ENCODE measurements at places on chromosomes 13 and 19.

GRCh38 chr19:411723-412355, 2.9 kb upstream of the C2CD4C start:
- no peak for DNase-seq

DNA sequence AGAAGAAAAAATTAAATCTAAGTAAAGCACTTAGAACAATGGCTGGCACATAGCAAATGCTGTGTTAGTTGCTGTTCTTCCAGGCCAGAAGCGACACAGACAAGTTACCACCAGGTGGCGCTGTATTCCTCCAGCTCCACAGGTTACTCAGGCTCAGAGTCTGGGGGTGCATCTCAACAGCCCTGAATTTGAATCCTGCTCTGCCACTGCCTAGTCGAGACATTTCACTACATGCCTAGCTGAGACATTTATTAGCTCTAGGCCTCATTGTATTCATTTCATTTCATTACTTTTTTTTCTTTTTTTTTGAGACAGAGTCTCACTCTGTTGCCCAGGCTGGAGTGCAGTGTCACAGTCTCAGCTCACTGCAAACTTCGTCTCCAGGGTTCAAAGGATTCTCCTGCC, 16.4 kb upstream of the CYP2B6 start:
- DNase-seq: peak; percentile 56

DNA sequence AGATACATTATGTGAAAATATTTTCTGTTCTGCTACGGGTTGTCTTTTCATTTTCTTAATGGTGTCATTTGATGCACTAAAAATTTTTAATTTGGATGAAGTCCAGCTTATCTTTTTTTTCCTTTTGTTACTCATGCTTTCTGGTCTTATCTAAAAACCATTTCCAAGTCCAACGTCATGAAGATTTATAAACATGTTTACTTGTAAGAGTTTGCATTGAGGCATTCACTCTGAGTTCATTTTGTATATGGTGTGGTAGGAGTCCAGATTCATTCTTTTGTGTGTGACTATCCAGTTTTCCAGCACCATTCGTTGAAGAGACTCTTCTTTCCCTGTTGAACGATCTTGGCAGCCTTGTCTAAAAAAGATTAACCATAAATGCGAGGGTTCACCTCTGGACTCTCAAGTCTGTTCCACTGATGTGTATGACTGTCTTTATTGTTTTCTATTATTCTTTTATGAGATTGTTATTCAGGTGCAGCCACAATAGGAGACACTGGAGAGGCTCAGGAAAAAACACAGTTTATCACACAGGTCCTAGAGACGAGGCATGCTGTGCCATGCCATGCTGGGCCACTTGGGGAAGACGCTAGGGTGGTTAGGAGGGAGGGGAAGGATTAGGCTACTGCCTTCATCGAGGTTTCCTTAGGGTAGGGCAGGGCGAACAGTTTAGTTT, 35.0 kb downstream of the NAA16 start:
- no peak for DNase-seq

GRCh38 chr19:48627201-48627864, 8.0 kb downstream of the SPHK2 start:
- no peak for DNase-seq

GRCh38 chr13:29454931-29455481, 140.5 kb downstream of the SLC7A1 start:
- peak; percentile 13 for DNase-seq

GRCh38 chr19:33114312-33114711, 17.6 kb upstream of the WDR88 start:
- DNase-seq: no peak

DNA sequence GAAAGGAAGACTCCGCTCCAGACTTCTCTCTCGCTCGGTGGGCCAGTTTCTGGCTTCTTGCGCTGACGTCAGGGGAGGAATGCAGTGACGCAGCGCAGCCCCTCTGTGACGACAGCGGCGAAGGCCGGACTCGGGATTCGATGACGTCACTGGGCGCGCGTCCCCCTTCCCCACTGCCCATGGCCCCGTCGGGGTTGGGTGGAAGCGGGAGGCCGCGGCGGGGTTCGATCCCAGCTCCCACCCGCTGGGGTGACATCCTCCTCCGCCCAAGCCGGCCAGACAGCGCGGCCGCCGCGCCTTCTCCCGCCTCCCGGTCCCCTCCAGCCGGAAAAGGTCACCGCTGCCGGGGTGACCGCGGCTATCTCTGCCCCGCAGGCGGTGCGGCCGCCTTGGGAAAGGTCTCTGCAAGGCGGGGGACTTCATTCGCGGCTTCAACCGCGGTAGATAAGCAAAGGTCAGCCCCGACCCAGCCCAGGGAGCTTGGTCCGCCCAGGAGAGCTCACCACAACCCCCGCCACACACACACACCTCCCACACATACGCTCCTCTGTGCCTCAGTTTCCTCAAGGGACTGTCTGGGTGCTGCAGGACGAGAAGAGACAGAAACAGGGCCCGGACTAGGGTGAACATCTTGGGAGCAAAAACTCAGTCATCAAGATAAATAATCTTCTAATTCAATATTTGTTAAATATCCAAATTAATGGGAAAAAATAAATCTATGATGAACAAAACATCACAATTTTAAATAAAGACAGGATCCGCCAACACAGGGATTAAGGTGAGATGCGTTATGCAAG, 844 bp upstream of the RFX1 start:
- peak; percentile 89 for DNase-seq

DNA sequence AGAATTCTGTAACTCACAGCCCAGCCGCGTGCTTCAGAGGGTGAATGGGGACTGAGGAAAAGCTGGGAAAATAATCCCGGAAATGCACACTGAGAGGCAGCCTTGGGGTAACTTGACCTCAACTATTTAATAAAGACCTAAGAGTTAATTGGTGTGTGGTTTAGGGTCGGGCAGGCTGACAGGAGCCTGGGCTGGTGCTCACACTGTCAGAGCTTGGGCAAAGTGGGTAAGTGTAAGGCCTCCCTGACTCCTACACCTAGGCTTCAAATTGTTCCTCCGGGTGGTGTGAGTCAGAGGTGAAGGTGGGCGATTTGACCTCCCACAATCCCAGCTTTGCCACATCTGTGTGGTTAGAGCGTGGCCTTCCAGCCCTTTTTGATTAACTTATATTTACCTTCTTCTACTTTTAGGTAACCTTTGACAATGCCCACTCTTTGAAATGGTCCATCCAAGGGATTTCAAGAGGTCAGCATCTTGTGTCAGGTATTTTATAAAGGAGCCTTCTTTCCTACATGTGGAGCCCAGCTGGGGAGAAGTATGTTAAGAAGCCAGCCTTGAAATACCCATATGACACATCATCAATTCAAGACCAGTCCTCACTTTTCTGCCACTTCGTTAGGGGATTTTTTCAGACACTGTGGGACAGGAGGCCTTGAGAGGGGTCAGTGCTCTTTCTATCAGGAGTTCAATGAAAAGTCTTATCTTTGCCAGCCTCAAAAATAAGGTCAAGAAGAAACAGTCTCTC, 114.2 kb downstream of the NUFIP1 start:
- DNase-seq: peak; percentile 21

GRCh38 chr13:109684824-109685202, 101.6 kb downstream of the IRS2 start:
- no peak for DNase-seq

GRCh38 chr13:20803180-20803965, 29.6 kb upstream of the EEF1AKMT1 start:
- DNase-seq: no peak

DNA sequence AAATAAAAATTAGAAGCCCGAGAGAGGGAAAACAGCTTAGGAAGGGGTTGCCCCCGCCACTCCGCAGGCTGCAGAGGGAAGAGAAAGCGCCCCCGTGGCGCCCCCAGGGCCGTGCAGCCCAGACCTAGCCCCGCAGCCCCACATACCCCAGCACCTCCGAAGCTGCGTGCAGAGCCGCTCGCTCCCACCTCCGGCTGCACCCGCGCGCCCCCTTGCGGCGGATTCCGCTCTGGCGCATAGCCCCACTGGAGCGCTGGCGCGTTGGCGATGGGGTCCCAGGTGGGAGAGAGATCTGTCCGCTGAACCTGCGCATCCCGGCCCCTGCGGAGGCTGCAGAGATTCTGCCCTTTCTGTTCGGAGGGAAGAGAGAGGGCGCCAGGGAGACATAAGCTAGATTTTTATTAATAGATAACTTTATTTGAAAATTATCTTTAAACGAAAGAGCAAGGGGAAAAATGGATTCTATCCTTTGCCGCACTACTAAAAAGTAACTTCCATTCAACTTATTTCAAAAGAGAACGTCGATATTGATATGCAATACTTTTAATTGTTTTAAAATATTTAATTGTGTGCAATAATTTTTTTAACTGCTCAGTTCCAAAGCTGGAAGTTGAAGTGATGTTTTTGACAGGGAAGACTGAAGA, 11.7 kb upstream of the CLN5 start:
- DNase-seq: peak; percentile 67

DNA sequence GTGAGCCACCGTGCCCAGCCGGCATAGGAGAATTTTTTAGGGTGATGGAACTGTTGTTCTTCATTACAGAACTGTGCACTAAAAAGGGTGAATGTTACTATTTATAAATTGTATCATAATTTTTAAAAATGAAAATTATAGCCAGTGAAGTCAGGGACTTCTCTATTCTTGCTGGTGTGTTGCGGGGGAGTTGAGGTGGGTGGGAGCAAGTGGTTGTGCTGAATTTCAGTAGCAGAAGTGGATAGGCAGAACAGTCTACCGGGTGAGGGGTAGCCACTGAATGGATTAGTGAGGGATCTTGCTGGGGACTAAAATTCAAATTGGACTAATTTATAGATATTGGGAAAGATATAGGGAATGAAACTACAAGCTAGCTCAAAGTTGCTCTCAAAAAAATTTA, 74.0 kb downstream of the CAB39L start:
- DNase-seq: no peak

DNA sequence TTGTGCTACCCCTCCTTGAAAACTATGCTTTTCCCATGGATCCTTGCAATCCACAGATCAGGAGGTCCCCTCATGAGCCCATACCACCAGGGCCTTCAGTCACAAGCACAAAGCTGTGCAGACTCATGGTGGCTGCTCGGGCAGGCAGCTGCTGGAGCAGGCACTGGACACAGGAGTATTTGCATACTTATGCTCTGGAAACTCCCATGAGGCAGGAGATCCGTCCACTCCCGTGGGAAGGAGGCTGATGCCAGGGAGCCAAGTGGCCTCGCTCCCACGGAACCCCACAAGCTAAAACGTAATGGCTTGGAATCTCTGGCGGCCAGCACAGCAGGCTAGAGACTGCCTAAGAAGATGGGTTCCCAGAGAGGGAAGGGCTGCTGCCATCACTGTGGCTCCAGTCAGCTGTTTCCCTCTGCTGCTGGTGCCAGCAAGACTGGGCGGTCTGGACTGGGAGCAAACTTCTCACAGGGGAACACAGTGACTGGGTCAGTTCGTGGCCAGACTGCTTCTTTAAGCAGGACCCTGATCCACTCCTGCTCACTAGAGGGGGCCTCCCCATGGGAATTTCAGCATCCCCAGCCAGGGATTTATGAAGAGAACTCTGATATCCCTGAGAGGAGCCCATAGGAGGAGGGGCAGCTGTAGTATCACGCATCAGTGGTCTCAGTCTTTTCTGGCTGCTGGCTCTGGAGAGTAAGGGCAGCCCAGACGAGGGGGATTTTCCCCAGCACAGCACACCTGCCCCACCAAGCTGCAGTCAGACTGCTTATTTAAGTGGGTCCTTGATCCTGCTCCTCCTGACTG, 370.3 kb upstream of the ATXN8OS start:
- no peak for DNase-seq

DNA sequence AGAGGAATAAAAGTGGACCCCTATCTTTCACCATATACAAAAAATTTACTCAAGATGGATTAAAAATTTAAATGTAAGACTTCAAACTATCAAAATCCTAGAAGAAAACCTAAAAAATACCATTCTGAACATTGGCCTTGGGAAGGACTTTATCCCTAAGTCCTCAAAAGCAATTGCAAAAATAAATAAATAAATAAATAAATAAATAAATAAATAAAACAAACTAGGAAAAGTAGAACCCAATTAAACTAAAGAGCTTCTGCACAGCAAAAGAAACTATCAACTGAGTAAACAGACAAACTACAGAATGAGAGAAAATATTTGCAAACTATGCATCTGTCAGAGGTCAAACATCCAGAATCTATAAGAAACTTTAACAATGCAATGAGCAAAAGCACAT, 874.9 kb upstream of the PCDH20 start:
- no peak for DNase-seq

- DNase-seq: peak; percentile 49
Observed at GRCh38 chr13:21240586-21240985, 64.1 kb downstream of the MRPL57 start.

DNA sequence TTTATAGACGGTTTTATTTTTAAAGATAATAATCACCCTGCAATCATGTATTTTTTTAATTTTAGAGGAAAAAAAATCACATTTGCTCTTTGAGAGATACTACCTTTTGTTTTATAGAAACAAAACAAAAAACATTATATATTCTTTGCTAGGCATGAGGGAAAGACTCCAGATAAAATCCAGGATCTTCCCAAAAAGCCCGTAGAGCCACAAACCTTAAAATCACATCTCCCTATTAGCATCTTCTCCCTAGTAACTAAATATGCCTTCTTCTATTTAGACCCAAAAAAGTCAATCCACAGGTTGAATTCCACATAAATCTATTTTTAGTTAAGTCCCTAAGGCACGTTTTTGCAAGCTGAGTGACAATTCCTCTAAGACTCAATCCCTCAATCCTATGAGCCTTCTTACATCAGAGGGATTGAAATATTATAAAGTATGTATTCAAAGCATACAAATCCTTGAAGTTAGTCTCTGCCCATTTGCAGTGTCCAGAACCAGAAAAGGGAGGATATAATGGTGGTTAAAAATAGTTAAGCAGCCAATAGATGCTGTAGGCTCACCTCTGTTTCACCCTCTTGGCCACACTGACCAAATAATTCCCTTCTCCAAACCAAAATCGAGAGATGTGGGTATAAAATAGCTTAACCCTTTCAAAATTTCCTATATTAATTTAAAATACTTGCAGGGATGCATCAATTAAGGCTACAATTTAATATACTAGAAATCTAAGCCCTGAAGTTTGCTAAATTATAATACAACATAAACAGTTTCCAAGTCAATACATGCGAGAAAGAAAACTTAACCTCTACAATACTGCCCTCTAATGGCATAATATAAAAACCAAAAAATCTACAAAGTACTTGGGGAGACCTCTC, 64.0 kb downstream of the SERP2 start:
- DNase-seq: no peak
